ENCODE measurements at places on chromosomes 16 and 17.

GRCh38 chr17:76994237-76994637 lies 126.0 kb downstream of the MGAT5B start:
- no peak for DNase-seq

GRCh38 chr16:84284154-84284722 lies 10.4 kb upstream of the WFDC1 start:
- peak; percentile 33 for DNase-seq

- DNase-seq = no peak
These were observed 6.0 kb upstream of the DCXR start for GRCh38 chr17:82043507-82043906.

- DNase-seq = no peak
These were observed 25.3 kb upstream of the TMC5 start for GRCh38 chr16:19392352-19392751.

GRCh38 chr16:15494236-15494635 lies 59.8 kb downstream of the BMERB1 start:
- DNase-seq = peak; percentile 61

- DNase-seq = no peak
These were observed 33.1 kb downstream of the ZNF423 start for GRCh38 chr16:49822649-49823370.

DNA sequence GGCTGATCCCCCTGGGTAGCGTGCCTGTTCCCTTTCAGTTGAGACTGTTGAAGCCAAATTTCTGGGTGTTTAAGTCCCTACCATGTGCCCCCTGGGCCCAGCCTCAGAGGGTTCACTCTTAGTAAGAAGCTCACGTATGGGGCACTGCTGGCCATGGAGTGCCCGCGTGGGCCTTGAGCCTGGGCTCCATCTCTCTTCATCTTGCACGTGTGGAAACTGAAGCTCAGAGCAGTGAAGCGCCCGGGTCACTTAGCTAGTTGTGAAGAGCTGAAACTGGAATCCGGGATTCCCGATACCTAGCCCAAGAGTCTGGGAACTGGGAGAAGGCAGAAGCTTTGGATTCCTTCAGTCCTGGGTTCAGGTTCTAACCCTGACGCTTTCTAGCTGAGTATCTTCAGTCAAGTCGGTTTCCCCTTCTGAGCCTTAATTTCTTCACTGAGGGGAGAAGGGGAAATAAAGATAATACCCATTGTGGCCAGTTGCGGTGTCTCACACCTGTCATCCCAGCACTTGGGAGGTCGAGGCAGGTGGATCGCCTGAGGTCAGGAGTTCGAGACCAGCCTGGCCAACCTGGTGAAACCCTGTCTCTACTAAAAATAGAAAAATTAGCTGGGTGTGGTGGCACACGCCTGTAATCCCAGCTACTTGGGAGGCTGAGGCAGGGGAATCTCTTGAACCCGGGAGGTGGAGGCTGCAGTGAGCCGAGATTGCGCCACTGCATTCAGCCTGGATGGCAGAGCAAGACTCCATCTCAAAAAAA lies 103.9 kb downstream of the OR1D5 start:
- no peak for DNase-seq

DNA sequence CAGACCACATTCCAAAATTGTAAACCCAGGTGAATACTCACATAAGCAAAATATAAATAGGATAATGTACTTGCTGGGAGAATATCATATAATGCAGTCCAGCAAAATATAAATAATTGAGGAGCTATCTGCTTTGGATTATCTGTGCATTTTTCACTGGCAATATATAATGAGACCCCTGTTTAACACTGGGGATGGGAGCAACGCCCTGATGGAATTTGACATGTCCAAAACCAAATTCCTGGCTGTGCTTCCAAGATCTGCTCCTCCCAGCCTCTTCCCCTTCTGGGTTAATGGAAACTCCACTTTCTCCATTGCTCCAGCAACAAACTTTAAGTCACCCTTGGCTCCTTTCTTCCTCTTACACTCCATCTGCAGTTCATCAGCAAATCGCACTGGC lies 35.5 kb upstream of the HLF start:
- no peak for DNase-seq

GRCh38 chr16:86565181-86565631 lies 1.4 kb upstream of the FOXC2 start:
- DNase-seq = no peak

GRCh38 chr17:80790981-80791742 lies 200.5 kb upstream of the CHMP6 start:
- no peak for DNase-seq

DNA sequence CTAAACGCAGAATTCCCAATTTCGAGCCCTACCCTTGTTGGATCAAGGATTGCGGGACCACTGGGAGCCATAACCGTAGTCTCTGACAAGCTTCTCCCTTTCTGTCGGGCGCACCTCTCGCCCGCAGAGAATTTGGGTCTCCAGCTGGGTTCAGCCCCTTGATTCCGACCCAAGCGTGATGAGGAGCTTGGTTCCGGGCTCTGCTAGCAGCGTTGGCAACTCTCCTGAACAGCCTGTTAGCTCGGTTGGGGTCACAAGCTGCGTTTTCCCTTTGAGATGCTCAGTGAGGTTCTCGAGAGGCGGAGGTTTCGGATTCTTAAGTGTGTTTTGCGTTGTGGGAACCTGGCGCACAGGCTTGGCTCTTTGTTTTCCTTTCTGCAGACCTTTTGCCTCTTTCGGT lies 655 bp downstream of the ATXN1L start:
- DNase-seq = peak; percentile 27

GRCh38 chr16:77853161-77853560 lies 64.8 kb downstream of the VAT1L start:
- DNase-seq = no peak

DNA sequence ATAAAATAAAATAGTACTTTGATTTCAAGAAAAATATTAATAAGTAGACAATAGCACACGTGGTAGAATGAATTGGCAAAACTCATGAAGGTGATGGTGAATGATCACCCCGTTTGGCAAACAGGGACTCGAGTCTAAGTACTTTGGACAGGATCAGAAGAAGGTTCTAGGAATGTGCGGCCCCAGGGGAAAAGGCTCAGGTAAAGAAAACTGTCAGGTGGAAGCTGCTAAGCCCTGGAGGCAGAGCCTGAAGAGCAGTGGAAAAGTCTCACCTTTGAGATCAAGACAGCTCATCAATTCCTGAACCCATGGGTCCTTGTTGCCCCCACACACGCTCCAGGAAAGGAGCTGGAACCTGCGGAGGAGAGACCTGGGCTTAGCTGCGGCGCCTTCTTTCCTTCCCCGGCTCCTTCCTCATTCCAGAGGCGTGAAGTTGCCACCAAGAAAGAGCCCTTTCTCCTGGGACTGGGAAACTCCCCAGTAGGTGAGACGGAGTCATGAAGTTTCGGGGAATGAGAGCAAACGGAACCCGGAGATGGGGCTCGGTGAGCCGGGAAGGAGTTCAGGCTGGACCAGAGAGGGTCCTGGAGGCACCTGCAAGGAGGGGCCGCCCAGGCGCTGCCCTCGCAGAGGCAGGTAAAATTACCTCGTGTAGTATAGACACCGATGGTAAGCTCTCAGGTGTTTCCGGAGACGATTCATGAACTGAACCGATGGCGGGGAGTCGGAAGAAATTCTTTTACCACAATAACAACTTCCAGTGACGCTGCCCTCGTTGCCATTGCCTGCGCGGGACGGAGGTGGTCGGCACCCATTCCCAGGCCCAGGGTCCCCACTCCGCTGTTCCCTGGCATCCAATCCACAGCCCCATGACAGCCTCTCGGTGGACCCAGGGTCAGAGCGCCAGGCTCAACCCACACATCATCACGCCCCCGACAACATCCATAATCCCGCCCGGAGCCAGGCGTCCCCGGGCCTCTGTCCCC lies 1.2 kb upstream of the ZMYND15 start:
- DNase-seq = no peak

DNA sequence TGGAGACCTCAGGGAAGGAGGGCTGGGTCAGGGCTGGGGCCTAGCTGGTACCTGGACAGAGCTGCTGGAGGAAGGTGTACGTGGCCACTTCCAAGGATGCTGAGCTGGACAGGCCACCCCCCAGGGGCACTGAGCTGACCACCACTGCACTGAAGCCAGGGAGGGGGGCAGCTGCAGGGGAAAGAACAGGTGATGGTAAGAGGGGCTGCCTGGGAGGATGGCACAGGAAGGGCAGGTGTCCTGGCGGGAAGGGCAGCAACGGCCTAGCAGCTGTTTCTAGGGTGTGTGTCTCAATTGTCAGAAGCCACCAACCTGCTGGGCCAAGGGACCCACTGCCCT lies 1.8 kb downstream of the GALK1 start:
- no peak for DNase-seq

GRCh38 chr16:78490847-78491246 lies 391.4 kb downstream of the WWOX start:
- no peak for DNase-seq

GRCh38 chr16:54875443-54875842 lies 55.2 kb upstream of the IRX5 start:
- DNase-seq = no peak

DNA sequence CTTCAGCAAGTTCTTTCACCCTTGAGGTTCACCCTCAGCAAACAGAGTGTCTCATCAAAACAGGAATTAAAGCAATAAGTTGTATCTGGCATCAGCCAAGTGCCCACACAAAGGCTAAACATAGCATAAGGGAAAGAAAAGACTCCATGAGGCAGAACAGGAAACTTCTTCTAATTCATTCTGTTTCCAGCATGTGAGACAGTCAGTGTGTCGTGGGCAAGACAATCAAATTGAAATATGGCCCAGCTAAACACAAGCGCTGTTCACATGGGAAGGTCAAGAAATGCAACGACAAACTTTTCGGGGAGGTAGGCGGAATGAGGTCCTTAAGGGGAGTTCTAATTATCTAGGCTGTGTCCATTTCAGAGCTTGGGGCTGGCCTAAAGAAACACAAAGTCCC lies 393.4 kb downstream of the HAPSTR1 start:
- no peak for DNase-seq

DNA sequence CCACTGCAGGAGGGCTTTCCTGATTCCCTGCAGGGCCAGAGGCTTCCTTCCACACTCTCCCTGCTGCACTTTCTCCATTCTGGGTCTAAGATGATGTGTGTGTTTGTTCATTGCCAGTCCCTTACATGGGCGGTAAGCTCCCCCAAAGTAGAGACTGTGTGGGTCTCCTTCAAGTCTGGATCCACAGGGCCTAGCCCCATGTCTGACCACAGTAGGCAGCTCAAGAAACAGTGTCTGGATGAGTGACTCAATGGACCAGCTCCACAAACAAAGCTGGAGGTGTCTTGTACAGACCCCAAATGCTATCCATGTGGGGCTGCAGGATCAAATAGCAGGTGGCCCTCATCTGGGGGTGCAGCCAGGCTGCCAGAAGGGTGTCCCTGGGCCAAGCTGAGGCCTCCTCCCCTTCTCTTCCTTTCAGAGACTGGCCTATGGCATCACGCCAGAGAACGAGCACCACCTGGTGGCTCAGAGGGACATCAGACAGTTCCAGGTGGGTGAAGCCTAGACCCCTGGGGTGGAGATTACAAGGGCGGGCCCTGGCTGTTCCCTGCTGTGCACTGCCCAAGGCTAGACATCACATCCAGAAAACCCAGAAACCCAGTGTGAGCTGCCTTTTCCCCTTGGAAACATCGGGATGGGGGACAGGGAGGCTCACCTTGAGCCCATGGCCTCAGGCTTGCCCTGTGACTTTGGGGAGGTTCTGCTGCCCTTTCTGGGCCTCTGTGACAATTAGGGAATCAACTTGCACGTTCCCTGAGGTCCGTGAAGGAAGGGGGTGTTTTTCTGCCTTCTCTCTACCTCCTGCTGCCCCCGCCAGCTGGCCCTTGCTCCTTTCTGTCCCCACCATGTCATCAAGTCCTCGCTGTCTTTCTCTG lies 45.9 kb downstream of the SLC6A2 start:
- peak; percentile 51 for DNase-seq

GRCh38 chr17:17877529-17878358 lies 41.0 kb upstream of the SREBF1 start:
- DNase-seq = peak; percentile 99

DNA sequence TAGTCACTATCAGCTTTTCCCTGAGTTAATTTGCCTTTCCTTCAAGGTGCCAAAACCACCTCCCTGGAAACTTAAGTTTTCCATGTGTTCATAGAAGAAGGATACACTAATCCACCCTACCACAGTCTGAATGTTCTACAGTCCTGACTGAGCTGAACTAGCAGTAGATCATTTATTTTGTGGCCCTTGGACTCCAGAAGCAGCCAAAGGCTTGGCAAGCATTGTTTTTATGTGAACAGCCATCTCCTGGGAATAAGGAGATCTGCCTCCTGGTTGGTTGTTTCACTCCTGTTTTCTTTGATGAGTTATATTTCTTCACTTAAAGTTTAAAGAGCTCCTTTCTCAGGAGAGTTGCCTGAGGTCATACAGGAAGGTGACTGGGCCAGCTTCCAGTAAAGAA lies 634.6 kb upstream of the SOX9 start:
- no peak for DNase-seq

DNA sequence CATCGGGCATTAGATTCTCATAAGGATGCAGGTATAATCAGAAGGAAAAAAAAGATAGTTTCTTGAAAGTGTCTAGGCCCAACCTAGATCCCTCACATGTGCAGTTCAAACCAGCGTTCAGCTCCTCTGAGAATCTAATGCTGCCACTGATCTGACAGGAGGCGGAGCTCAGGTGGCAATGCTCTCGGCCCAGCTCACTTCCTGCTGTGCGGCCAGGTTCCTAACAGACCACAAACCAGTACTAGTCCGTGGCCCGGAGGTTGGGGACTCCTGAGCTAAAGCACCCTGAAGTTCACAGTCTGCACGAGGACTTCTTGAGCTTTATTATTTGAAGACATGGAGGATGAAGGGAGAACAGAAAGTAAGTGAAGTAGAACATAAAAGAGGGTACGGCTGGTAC lies 16.8 kb downstream of the SMCR8 start:
- DNase-seq = no peak

- no peak for DNase-seq
These were observed 42.4 kb downstream of the GAS7 start for GRCh38 chr17:10156077-10156435.

GRCh38 chr16:49587511-49587910 lies 213.9 kb downstream of the C16orf78 start:
- no peak for DNase-seq

All from fibroblast of the aortic adventitia (primary cell).